WTC11 (cell line): ENCODE measurements at places on chromosomes 7 and 10. TPM values are rescaled to one million over a fixed set of nuclear protein-coding genes. Genes with fewer than 3 reads are reported as not detected.

Gene UNC5B
- 31.2 to 49.6 TPM (median 31.6 TPM) in 3 replicates for total RNA-seq

Gene RTKN2
- 16.7 to 20.5 TPM (median 16.8 TPM) in 3 replicates for total RNA-seq

Gene HMX2
- total RNA-seq = 0.59 to 1.7 TPM (median 1.4 TPM) in 3 replicates

Gene ACTL6B
- 0.96 to 1.3 TPM (median 0.99 TPM) in 3 replicates for total RNA-seq

Gene DLX5
- not detected in 3 replicates for total RNA-seq

- no peak overlapping the region for H3K27ac ChIP-seq
- H3K4me1 ChIP-seq = peaks cover 36% of the 10 kb centered on the region
- H3K4me3 ChIP-seq = no peak overlapping the region
- no peak for DNase-seq
- no peaks in the 10 kb centered on the region for H3K36me3 ChIP-seq
Observed at GRCh38 chr10:88849234-88849633, 2.4 kb downstream of the ANKRD22 start.

DNA sequence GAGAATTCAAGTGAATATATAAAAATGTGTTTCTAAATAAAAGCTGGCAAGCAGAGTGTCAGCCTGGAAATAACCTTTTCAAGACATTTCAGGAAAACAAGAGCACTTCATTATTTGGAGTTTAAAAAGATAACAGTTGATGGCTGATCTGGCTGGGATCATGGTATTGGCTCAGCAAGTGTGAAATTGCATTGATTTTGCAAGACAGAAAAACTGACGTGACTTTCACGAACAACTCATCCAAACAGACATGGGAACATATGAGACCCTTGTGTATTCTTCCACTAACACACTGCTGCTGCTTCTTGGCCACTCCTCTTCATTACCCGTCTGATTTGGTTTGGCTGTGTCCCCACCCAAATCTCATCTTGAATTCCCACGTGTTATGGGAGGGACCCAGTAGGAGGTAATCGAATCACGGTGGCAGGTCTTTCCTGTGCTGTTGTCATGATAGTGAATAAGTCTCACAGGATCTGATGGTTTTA lies 108.5 kb downstream of the RAB18 start:
- H3K27ac ChIP-seq = no peak overlapping the region
- H3K27me3 ChIP-seq = no peaks in the 10 kb centered on the region
- H3K4me1 ChIP-seq = peaks cover 17% of the 10 kb centered on the region

- no peaks in the 10 kb centered on the region for H3K4me1 ChIP-seq
- DNase-seq = no peak
- H3K27ac ChIP-seq = no peak overlapping the region
- no peaks in the 10 kb centered on the region for H3K36me3 ChIP-seq
- no peak overlapping the region for H3K4me3 ChIP-seq
Observed at GRCh38 chr10:61100887-61101286, 156.9 kb upstream of the RHOBTB1 start.

DNA sequence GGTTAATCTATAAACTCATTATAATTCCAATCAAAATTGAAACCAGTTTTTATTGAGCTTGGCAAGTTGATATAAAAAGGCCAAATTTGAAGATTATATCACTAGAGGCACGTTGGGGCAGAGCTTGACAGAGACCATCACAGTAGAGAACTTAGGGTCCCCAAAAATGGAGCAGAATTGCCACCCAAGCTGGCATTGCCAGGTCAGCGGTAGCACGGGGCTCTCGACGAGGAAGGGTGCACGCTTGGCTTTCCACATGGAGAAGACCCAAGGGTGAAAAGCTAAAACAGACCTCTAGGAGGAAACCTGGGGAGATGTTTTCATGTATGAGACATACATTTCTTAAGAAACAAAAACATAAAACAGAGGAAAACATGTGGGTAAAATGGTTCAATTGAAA lies 4.3 kb upstream of the JAKMIP3 start:
- H3K27ac ChIP-seq = no peak overlapping the region
- peaks cover 24% of the 10 kb centered on the region for H3K4me1 ChIP-seq
- H3K4me3 ChIP-seq = no peak overlapping the region
- 0 out of 2 replicates have a peak, but pooled peaks cover 4% of the 10 kb centered on the region for H3K27me3 ChIP-seq
- H3K36me3 ChIP-seq = peaks cover 6% of the 10 kb centered on the region

DNA sequence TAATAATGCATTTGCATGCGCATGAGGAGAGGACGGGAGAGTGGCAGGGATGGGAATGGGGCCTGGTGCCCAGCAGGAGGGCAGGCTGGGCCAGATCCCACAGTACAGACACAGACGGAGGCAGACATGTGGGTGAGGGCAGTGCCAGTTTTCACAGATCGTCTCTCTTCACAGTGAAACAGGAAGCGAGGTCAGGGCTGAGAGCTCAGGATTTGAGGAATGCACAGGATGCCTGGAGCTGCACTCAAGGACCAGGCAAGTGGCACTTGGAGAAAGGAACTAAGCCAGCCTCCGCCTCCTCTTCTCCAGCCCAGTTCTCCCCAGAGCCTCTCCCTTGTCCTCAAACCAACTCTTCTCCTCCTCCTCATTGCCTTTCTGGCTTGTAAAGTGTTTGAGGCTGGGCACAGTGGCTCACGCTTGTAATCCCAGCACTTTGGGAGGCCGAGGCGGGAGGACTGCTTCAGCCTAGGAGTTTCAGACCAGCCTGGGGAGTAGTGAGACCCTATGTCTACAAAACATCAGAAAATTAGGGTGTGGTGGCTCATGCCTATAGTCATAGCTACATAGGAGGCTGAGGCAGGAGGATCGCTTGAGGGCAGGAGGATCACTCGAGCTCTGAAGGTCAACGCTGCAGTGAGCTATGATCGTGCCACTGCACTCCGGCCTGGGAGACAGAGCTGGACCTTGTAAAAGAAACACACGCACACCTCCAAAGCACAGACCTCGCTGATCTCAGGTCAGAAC lies 115.2 kb downstream of the HIP1 start:
- peak; percentile 12 for DNase-seq
- H3K27ac ChIP-seq = peak overlapping the region; percentile 83
- H3K4me1 ChIP-seq = peaks cover 16% of the 10 kb centered on the region
- no peak overlapping the region; the same call in 1 of the 2 replicates for H3K4me3 ChIP-seq
- H3K27me3 ChIP-seq = no peaks in the 10 kb centered on the region
- peaks cover 57% of the 10 kb centered on the region for H3K36me3 ChIP-seq

GRCh38 chr7:2203766-2204300 lies 28.9 kb downstream of the MAD1L1 start:
- no peak overlapping the region; the same call in 1 of the 2 replicates for H3K27ac ChIP-seq
- no peaks in the 10 kb centered on the region for H3K27me3 ChIP-seq
- H3K36me3 ChIP-seq = peaks cover 34% of the 10 kb centered on the region
- H3K4me1 ChIP-seq = no peaks in the 10 kb centered on the region
- no peak overlapping the region for H3K4me3 ChIP-seq

DNA sequence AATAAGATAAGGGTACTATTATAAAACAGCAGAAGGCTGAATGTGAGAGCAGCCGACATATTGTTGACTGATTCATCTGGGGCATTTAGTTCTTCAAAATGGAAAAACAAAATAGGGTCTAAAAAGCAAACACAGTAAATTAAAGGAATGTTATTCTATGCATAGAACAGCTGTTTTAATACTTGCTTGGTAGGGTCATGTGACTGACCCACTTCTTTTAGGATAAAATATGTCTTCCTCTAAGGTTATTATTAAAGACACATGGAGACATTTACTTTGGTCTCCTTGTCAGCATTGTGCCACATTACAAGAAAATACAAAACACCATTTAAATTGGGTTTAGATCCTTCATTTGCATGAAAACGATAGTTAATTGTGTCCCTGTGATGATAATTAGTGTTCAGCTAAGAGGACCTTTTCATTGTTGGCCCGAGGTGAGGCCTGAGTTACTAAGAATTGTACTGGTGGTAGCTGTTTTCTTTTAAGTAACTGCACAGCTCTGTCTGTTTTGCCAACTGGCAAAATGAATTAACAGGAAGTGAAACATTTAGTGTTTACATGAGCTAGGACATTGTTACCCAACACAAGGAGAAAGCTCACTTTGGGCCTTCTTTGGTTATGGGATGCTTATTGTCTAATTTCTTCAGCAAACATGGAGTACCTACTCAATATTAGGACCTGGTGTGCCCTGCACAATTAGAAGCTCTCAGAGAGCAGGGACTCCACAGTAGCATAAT lies 764.4 kb downstream of the LRMDA start:
- DNase-seq = no peak
- H3K27ac ChIP-seq = no peak overlapping the region
- H3K4me3 ChIP-seq = no peak overlapping the region
- peaks cover 49% of the 10 kb centered on the region for H3K4me1 ChIP-seq
- no peaks in the 10 kb centered on the region for H3K36me3 ChIP-seq

GRCh38 chr10:2951235-2951835 lies 116.0 kb upstream of the PFKP start:
- DNase-seq = no peak
- no peaks in the 10 kb centered on the region for H3K36me3 ChIP-seq
- H3K4me1 ChIP-seq = 0 out of 2 replicates have a peak, but pooled peaks cover 3% of the 10 kb centered on the region
- H3K4me3 ChIP-seq = no peak overlapping the region

DNA sequence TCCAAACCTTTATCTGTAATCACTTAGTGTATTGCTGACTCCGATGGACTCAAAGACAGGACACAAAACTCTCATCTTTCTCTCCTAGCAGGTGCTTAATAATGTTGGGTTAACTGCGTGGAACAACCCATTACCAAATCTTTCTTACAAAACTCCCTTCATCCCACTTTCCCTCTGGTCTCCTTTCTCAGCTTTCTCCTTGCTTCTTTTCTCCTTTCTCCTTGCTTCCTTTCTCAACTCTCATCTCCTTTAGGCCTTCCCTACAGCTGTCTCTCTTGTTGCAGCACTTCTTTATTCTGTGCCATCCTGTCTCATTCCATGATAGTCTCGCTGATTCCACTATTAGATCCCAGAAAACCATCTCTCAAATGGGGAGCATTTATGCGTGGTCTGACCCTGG lies 67.5 kb downstream of the TNS3 start:
- H3K27ac ChIP-seq = no peak overlapping the region
- H3K27me3 ChIP-seq = no peaks in the 10 kb centered on the region
- H3K4me1 ChIP-seq = peaks cover 23% of the 10 kb centered on the region
- DNase-seq = no peak
- H3K4me3 ChIP-seq = no peak overlapping the region

DNA sequence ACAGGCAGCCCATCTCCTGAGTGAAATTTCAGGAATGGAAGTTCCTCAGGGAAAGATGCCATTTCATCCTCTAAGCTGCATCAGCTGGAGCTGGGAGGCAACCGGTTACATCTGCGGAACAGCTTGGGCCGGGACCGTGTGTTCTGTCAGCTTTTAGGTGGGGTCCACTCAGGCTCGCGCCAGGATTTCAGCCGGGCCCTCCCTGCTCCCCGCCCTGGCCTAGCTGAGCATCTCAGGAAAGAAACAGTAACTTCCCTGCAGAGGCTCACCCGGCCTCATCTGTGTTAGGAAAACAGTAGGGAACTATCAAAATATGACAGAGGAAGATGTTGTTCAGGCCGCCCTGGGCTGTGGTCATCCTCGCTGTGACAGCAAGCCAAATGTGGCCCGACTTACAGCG lies 110.4 kb downstream of the TRIL start:
- no peak overlapping the region for H3K27ac ChIP-seq
- H3K4me3 ChIP-seq = no peak overlapping the region
- H3K36me3 ChIP-seq = no peaks in the 10 kb centered on the region
- H3K27me3 ChIP-seq = peaks cover 2% of the 10 kb centered on the region
- DNase-seq = no peak
- H3K4me1 ChIP-seq = no peaks in the 10 kb centered on the region

DNA sequence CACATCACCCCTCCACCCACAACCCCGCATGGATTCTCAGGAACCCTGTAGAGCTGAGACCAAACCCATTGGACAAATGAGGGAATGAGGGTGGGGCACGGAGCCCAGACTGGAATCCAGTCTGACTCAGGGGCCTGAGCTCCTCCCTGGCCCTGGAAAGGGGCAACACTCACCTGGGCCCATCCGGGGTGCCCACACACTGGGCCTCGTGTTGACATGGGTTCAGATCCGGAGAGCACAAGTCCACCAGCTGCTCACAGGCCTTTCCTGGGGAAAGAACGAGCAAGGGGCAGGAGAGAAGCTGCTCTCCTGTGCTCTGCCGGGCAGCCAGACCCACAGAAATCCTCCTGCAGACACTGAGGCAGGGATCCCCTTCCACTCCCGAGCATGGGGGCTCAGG lies 172.2 kb downstream of the SLIT1 start:
- no peaks in the 10 kb centered on the region for H3K27me3 ChIP-seq
- H3K4me1 ChIP-seq = no peaks in the 10 kb centered on the region
- H3K27ac ChIP-seq = no peak overlapping the region
- no peak overlapping the region for H3K4me3 ChIP-seq
- no peaks in the 10 kb centered on the region for H3K36me3 ChIP-seq

- no peak overlapping the region for H3K27ac ChIP-seq
- no peaks in the 10 kb centered on the region for H3K27me3 ChIP-seq
- peaks cover 20% of the 10 kb centered on the region for H3K4me1 ChIP-seq
- DNase-seq = no peak
- no peak overlapping the region for H3K4me3 ChIP-seq
- H3K36me3 ChIP-seq = no peaks in the 10 kb centered on the region
Observed at GRCh38 chr10:590721-591120, 98.7 kb downstream of the DIP2C start.

GRCh38 chr7:46450425-46450824 lies 529.4 kb upstream of the IGFBP3 start:
- H3K4me1 ChIP-seq = no peaks in the 10 kb centered on the region
- DNase-seq = no peak
- no peak overlapping the region for H3K27ac ChIP-seq
- H3K27me3 ChIP-seq = no peaks in the 10 kb centered on the region; the same call in none of the 2 replicates
- no peak overlapping the region for H3K4me3 ChIP-seq
- H3K36me3 ChIP-seq = 0 out of 2 replicates have a peak, but pooled peaks cover 3% of the 10 kb centered on the region

- H3K4me1 ChIP-seq = peaks cover 43% of the 10 kb centered on the region
- no peak overlapping the region for H3K4me3 ChIP-seq
- no peak overlapping the region for H3K27ac ChIP-seq
- no peak for DNase-seq
- no peaks in the 10 kb centered on the region; the same call in 1 of the 2 replicates for H3K27me3 ChIP-seq
- no peaks in the 10 kb centered on the region for H3K36me3 ChIP-seq
Observed at GRCh38 chr10:114709984-114710383, 51.9 kb upstream of the ABLIM1 start.

DNA sequence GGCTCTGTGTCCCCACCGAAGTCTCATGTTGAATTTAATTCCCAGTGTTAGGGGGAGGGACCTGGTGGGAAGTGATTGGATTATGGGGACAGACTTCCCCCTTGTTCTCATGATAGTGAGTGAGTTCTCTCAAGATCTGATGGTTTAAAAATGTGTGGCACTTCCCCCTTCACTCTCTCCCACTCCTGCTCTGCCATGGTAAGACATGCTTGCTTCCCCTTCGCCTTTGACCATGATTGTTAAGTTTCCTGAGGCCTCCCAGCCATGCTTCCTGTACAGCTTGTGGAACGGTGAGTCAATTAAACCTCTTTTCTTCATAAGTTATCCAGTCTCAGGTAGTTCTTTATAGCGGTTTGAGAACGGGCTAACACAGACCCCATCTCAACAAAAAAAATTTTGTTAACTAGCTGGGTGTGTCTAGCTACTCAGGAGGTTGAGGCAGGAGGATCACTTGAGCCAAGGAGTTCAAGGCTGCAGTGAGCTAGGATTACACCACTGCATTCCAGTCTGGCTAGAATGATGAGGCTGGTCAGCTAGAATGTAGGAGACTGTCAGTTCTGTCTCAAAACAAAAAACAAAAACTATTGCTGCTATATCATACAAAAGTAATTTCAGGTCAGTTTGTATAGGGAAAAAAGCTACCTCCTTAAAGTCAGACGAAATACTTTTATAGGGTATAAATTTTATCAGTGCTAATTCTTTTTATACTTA lies 57.7 kb downstream of the ATAD1 start:
- peak overlapping the region; percentile 26; the same call in 1 of the 2 replicates for H3K27ac ChIP-seq
- H3K27me3 ChIP-seq = no peaks in the 10 kb centered on the region
- no peak for DNase-seq
- no peak overlapping the region for H3K4me3 ChIP-seq
- peaks cover 5% of the 10 kb centered on the region for H3K4me1 ChIP-seq
